ENCODE measurements at places on chromosomes 4 and X.

GRCh38 chr4:2810388-2810787 lies 17.5 kb downstream of the SH3BP2 start:
- no peak for DNase-seq

DNA sequence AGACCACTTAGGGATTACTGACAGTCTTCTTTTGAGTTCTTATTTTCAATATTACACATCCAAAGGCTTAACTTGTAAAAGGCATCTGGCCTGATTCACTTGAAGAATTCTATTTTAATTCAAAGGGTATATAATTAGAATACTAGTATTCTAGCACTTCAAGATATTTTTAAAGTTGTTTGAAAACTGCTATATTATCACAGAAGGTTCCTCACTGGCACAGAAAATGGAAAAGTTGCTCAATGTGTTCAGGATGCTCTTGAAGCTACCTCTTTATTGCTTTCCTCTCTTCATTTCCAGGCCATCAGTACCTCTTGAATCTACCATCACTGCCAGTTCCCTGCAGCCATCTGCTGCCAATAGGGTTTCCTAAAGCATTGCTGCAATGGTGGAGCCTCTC lies 271.4 kb downstream of the KCNIP4 start:
- DNase-seq: no peak

DNA sequence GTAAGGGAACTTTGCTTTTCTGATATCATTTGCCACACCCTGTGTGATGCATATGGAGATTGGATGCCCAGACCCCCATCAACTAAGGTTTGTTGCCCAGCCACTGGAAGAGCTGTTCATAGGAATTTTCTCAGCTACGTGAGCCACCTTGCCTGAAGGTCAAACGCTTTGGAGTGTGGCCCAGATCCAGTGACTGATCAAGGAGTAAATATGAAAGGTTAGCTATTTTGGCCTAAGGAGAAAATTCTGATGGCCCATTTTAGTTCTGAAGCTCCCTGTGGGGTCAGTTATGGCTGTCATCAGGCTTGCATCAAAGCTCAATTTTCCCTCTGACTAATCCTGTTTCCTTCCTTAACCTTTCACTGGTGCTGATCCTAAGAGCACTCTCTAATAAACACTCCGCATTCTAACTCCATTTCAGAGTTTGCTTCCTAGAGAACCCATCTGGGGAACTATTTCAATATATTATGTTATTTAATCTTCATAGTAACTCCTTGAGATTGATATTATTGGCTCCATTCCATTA lies 407.7 kb downstream of the SPRY1 start:
- DNase-seq: no peak

GRCh38 chrX:118976599-118977340 lies 2.4 kb downstream of the LONRF3 start:
- peak; percentile 38 for DNase-seq

DNA sequence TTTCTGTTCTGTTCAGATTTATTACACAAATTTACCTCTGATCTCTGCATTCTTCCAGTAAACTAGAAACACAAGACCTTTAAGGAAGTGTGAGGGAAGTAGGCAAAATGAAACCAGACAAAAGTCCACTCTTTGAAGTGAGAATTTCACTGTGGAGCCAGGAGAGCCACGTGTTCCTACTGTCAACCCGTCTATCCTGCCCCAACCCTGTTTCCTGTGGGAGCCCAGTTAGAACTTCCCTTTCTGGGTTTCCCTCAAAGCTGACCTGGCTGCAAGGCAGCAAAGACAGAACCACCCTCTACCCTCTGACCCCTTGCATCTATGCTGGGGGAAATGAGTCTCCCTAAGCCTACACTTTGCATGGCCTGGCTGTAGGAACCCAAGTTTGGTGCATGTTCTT lies 40.0 kb downstream of the TMEM144 start:
- DNase-seq: no peak

- DNase-seq: no peak
Measured at GRCh38 chrX:97845451-97845850, 961.7 kb downstream of the RPA4 start.

- peak; percentile 59 for DNase-seq
Measured at GRCh38 chr4:85084371-85085094, 118.0 kb upstream of the WDFY3 start.

DNA sequence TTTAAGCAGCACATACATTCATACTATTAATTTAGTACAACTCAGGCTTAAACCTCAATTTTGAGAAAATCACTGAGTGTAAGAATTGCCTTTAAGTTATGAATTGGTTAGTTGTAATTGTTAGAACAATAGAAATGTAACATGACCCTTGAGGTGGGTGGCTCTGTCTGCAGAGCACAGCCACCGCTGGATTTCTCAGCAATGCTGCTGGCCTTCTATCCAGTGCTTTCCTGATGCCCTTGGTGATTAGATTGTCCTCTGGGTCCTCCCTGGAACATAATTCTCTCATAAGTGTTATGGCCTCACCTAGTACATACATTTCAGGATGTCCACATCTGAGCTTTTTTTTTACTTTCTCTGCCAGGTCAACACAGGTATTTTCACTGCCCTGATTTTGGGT lies 213.2 kb downstream of the SLC7A11 start:
- no peak for DNase-seq

- DNase-seq: no peak
Measured at GRCh38 chr4:21947791-21948346, 703 bp downstream of the KCNIP4 start.

DNA sequence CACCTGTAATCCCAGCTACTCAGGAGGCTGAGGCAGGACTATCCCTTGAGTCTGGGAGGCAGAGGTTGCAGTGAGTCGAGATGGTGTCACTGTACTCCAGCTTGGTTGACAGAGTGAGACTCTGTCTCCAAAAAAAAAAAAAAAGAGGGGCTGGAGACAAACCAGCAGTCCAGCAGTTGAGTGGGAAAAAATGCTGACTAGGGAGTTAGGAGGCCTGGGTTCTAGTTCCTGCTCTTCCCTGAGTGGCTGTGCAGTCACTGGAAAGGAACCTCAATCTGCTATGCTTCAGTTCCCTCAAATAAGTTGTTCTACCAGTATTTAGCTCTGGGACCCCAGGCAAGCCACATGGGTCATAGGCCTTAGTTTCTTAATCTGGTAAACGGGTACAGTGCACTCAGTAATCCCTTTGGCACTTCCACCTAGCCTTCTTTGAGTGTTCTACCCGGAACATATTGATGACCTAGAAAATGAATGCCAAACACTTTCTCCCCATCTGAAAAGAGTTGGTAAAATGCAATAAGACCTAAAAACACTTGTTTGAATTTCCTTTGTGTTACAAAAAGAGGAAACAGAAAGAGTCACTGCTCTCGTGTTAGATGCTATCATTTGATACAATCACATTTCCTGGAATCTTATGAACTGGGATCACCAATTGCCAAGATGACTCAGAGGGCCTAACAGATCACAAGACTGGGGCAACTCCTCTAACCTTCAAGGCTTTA lies 99.3 kb upstream of the EGFL6 start:
- peak; percentile 84 for DNase-seq

GRCh38 chr4:34253239-34253638 lies 1991.1 kb downstream of the ARAP2 start:
- DNase-seq: no peak

DNA sequence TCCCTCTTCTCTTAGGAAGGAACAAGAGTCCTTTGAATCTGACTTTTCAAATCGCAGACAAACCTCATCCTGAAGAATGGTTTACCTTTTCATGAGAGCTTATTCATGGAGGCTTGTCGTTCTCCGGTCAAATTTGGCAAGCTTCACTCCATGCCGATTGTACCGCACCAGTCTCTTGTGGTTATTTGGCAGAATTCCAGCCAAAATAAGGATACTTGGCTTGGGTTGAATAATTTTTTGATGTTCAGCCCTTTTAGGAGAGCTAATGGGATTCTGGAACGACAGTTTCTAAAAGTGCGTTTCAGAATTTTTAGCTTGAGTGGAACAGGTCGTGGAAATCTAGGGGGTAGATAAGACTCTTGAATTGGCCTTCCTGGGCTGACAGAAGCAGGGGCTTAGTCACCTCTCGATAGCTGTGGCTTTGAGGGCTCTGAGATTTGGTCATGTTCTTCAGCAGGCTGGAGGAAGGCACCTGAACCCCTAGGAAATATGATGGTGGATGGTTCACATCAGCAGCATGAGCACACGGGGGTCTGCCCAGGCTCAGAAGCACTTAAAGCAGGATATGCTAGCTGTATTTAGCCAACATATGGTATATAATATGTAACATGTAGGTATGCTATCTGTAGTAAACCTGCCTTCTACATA lies 1.5 kb downstream of the KLHL2 start:
- DNase-seq: no peak

GRCh38 chrX:13741695-13742094 lies 7.1 kb downstream of the OFD1 start:
- no peak for DNase-seq

- DNase-seq: peak; percentile 62
Measured at GRCh38 chr4:54400802-54401201, 171.7 kb downstream of the PDGFRA start.

Data from foreskin fibroblast (primary cell).